ENCODE measurements at places on chromosomes 3 and 15.
A peak's percentile ranks its signal among the peaks of the same experiment; 100 is the strongest.

DNA sequence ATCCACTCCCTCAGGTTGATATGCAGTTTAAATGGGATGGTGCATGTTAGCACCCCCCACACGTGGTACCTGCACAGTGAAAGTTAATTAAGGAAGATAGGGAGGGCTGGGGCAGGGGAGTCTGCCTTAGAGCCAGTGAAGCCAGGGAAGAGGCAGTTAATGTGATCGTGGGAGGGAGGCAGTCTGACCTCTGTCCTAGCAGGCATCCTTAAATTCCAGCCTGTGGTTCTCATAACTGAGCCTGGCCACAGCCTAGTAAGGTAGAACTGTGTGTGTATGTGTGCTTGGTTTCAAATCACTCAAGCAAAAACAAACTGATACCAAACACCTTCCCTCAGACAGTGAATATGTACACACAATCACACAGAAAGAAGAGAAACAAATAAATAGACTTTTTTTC is 319.1 kb upstream of the TLE3 start:
- H3K36me3 ChIP-seq, result no peaks in the 10 kb centered on the region
- no peak for DNase-seq
- H3K27me3 ChIP-seq, result no peaks in the 10 kb centered on the region
- no peak overlapping the region for H3K27ac ChIP-seq
- H3K4me1 ChIP-seq, result no peaks in the 10 kb centered on the region

DNA sequence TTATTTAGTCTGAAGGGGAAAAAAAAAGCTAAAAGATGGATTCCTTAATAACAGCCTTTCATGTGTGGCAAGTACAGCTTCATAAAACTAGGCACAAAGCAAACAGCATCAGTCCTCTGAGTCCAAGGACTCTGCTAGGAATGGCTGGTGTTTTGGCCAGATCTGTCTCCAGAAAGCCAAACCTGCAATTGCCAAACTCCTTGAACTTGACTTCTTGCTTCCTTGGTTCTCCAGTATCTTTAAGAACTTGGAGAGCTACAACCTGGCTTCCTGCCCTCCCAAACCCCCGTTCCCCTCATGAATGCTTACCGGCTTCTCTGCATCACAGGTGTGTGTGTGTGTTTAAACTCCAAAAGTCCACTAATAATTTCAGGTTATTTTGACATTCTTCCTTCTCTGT is 1.6 kb upstream of the PLOD2 start:
- no peak overlapping the region for H3K4me3 ChIP-seq
- H3K36me3 ChIP-seq, result no peaks in the 10 kb centered on the region
- peak; percentile 69 for DNase-seq
- H3K27ac ChIP-seq, result peak overlapping the region; percentile 94
- H3K27me3 ChIP-seq, result no peaks in the 10 kb centered on the region

DNA sequence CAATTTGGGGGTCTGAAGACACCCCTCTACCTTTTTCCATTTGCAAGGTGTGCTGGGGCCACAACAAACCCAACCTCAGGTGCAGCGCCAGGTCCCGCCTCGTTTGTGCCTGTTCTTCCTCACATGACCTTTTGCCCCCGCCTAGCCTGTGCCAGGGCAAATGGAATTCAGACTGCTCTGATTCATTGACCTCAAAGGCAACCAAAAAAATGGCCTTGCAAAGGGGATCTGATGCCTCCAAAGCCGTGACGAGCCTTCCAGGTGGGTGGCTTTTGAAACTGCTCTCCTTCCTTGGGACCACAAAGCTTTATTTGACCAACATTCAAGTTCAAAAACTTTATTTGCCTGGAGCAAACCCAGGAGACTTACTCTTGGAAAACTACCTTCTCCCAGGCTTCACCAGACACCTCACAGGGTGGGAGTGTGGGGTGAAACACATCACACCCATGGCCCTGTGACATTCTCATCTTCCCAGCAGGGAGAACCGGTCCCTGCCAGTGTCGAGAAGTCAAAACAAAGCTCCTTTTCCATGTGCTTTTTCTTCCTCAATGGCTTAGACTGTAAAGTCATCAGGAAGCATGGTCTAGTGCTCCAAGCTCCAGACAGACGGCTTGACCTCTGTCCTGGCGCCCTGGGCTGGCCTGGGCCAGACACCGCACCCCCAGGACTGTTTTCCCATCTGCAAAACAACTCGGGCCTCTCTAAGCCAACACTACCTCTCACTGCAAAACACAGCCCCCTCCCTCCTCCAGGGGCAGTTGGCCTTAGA is 103.9 kb upstream of the HES1 start:
- no peak for DNase-seq
- H3K27ac ChIP-seq, result no peak overlapping the region
- H3K27me3 ChIP-seq, result no peaks in the 10 kb centered on the region
- no peaks in the 10 kb centered on the region for H3K36me3 ChIP-seq
- no peaks in the 10 kb centered on the region for H3K4me1 ChIP-seq

GRCh38 chr3:170977949-170978745 is 48.4 kb downstream of the SLC2A2 start:
- H3K27ac ChIP-seq, result no peak overlapping the region
- H3K4me1 ChIP-seq, result no peaks in the 10 kb centered on the region
- H3K4me3 ChIP-seq, result no peak overlapping the region
- no peak for DNase-seq
- peaks cover 3% of the 10 kb centered on the region for H3K27me3 ChIP-seq
- H3K36me3 ChIP-seq, result no peaks in the 10 kb centered on the region

DNA sequence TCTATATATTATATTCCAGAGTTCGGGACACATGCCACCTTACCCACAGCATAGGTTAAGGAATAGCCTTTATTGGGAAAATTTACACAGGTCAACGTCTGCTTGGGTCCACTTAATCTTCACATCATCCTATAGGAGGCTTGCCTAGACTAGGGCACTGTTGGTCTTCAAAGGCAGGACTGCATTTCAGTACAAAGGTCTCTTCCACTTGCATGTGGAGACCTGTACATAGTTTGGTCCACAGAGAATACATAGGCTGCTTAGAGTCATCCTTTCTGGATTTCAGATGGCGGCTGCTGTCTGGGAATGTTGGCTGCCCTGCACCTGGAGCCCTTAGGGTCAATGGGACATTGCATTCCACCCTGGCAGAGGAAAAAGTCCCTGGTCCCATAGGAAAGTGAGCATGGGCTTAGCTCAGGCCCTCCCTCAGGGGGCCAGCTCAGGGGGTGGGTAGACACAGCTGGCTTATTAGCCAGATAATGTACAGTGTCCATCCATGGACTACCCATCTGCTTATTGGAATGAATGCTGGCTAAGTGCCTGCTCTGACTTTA is 75.3 kb upstream of the TGFBR2 start:
- no peak for DNase-seq
- H3K27me3 ChIP-seq, result no peaks in the 10 kb centered on the region
- H3K4me1 ChIP-seq, result peaks cover 4% of the 10 kb centered on the region
- no peak overlapping the region for H3K27ac ChIP-seq
- H3K36me3 ChIP-seq, result no peaks in the 10 kb centered on the region
- no peak overlapping the region for H3K4me3 ChIP-seq

- no peak for DNase-seq
- H3K27me3 ChIP-seq, result no peaks in the 10 kb centered on the region
- no peak overlapping the region for H3K27ac ChIP-seq
Measured at GRCh38 chr3:132418916-132419315, 1.6 kb downstream of the DNAJC13 start.

GRCh38 chr15:25705433-25706115 is 157.6 kb downstream of the ATP10A start:
- DNase-seq, result peak; percentile 33
- no peaks in the 10 kb centered on the region for H3K27me3 ChIP-seq
- no peaks in the 10 kb centered on the region for H3K36me3 ChIP-seq
- H3K4me3 ChIP-seq, result no peak overlapping the region
- no peak overlapping the region for H3K27ac ChIP-seq

DNA sequence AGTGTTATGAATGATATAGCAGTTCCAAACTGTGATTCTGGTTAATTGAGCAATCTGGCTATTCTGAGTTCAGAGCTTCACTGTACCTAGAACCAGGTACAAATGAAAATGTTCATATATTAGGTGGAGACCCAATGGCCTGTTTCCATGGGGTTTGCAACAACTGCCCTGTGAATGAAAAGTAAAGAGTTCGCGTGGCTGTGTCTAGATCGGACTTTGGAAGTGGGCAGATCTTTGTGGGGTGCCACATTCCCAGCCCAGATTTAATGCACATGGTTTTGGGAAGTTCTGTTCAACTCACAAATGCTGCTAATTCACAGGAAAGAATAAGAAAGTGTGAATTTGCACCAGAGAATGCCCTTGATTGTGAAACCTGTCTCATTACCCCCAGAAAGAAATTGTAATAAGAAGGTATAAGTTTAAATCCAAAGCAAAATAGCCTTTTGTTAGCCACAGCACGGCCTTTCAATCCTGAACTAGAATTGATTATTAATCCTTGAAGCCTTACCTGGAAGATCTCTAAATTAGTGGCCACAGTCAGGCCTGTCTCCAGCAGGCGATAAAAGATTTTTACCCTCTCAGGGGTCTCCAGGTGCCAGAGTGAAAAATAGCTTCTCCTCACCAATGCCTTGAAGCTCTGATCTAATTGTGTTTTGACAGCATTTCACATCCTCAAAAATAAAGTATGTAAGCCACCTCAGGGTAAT is 22.6 kb downstream of the WHAMM start:
- no peak overlapping the region for H3K27ac ChIP-seq
- DNase-seq, result no peak
- no peak overlapping the region for H3K4me3 ChIP-seq
- peaks cover 81% of the 10 kb centered on the region for H3K36me3 ChIP-seq
- no peaks in the 10 kb centered on the region for H3K27me3 ChIP-seq
- H3K4me1 ChIP-seq, result no peaks in the 10 kb centered on the region

- no peaks in the 10 kb centered on the region for H3K27me3 ChIP-seq
- no peak for DNase-seq
- peak overlapping the region; percentile 8 for H3K27ac ChIP-seq
- H3K4me3 ChIP-seq, result peak overlapping the region; percentile 2
- no peaks in the 10 kb centered on the region for H3K36me3 ChIP-seq
Measured at GRCh38 chr3:152656214-152656971, 178.5 kb upstream of the P2RY1 start.

- no peaks in the 10 kb centered on the region for H3K27me3 ChIP-seq
- no peak overlapping the region for H3K4me3 ChIP-seq
- H3K4me1 ChIP-seq, result no peaks in the 10 kb centered on the region
- H3K27ac ChIP-seq, result no peak overlapping the region
- no peaks in the 10 kb centered on the region for H3K36me3 ChIP-seq
Measured at GRCh38 chr3:194606941-194607340, 26.3 kb downstream of the TMEM44 start.

DNA sequence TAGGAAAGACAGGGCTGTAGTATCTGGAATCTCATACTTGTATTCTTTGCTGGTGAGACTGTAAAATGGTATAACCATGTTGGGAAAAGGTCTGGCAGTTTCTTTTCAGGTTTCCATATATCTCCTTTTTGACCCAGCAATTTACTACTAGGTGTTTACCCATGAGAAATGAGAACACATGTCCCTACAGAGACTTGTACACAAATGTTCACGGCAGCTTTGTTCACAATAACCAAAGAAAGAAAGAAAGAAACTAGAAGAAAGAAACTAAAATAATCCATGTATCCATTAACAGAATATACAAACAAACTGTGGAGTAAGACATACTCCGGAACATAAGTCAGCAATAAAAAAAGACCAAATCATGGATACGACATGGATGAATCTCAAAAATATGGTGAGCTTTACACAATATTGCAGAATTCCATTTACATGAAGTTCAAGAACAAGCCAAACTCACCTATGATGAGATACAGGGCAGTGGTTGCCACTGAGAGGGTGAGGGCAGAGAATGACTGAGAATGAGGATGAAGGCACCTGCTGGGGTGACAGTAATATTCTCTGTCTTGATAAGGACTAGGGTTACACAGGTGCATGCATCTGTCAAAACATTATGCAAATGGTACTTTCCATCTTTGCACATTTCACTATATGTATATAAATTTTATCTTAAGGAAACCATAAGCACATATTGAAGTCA is 2.7 kb downstream of the RFTN1 start:
- H3K4me1 ChIP-seq, result no peaks in the 10 kb centered on the region

GRCh38 chr15:85671156-85671555 is 123.6 kb downstream of the KLHL25 start:
- H3K4me3 ChIP-seq, result no peak overlapping the region
- H3K4me1 ChIP-seq, result peaks cover 38% of the 10 kb centered on the region
- DNase-seq, result no peak
- no peaks in the 10 kb centered on the region for H3K36me3 ChIP-seq
- H3K27ac ChIP-seq, result no peak overlapping the region

DNA sequence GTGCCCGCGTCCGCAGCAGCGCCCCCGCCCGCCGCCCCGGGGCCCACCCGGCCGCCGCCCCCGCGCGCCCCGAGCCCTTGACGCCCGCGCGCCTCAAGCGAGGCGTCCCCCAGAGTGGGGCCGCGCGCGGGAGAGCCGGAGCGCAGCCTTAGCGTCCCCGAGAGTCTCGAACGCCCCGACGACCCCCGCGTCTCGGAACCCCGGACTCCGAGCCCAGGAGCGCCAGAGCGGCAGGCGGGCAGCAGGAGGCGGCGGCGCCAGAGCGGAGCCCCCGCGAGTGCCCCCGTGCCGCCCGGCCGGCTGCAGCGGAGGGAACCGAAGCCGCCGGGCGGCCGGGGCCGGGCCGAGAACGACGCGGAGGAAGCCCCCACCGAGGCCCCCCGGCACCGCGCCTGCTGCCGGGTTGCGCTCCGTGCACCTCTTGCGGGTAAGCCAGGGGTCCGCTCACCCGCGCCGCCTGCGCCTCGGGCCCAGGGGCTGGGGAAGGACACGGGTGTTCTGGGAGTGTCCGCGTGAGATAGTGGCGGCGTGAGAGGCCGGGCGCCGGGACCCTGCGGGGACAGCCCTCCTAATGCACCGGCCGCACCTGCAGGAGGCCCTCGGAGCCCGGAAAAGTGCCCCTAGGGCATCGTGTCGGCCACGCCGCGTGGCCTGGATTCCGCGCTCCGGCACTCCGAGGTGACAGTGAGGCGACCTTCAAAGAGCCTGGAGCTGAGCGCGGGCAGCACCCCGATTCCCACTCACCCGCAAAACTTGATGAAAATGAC is 52.0 kb upstream of the ULK4 start:
- peak overlapping the region; percentile 95 for H3K27ac ChIP-seq

DNA sequence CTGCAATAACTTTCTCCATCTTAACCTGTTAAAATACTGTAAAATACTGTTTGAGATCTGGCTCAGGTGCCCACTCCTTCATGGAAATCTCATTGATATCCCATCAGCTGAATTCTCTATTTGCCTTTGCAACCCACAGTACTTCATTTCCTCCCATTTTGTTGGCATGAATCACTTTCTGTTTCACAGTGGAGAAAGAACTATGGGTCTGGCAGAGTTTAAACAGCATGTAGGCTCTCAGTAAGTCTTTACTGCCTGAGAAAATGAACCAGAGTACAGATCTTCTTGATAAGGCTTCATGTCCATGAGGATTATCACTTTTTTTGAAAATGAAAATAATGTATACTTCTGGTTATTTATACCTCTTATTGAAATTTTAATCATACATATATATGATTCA is 245.9 kb downstream of the NAALADL2 start:
- H3K27ac ChIP-seq, result no peak overlapping the region
- DNase-seq, result no peak
- no peaks in the 10 kb centered on the region for H3K36me3 ChIP-seq
- no peak overlapping the region for H3K4me3 ChIP-seq
- H3K27me3 ChIP-seq, result no peaks in the 10 kb centered on the region
- no peaks in the 10 kb centered on the region for H3K4me1 ChIP-seq

GRCh38 chr15:45340429-45340828 is 37.9 kb downstream of the GATM start:
- H3K36me3 ChIP-seq, result no peaks in the 10 kb centered on the region
- no peak for DNase-seq
- H3K27ac ChIP-seq, result no peak overlapping the region
- H3K27me3 ChIP-seq, result no peaks in the 10 kb centered on the region

Measured in sigmoid colon (tissue), 7 donors.